ENCODE measurements at places on chromosomes 6 and 20. TPM values are rescaled to one million over a fixed set of nuclear protein-coding genes. Genes with fewer than 3 reads are reported as not detected.

GRCh38 chr20:62816031-62816883 is 593 bp upstream of the COL9A3 start:
- peaks cover 25% of the 10 kb centered on the region for H3K27me3 ChIP-seq

- H3K36me3 ChIP-seq = no peaks in the 10 kb centered on the region
- no peaks in the 10 kb centered on the region for H3K27me3 ChIP-seq
- H3K27ac ChIP-seq = no peak overlapping the region
- DNase-seq = no peak
Observed at GRCh38 chr6:34475238-34475682, 9.4 kb downstream of the PACSIN1 start.

DNA sequence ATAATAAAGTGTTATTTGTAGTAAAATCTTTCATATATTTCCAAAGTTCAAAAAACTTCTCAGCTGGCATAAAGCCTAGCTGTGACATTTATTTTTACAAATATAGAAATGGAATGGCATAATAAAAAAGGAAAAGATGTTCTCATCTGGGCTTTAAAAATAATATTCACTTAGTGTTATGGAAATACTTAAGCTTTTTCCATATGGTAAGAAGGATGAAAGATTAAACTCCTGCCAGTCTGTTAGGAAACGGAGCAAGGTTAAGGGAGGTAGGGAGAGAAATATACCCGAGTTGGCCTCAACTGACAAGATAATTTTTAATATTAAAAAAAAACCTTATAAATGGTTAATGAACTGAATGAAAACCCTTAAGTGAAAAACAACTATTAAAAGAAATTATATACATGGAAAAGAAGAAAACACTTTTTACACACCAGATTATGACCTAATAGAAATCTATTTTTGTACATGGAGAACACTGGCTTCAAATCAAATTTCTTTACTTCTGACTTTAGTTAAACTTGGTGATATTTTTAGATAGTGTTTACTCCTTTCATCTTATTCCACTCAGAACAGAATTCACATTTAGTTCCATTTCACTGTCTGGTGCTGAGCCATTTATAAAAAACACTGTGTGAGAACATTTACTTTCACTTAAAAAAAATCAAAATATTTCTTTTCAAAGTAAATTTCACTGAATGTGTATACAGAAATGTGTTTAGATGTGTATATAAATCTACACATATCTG is 137.0 kb downstream of the DST start:
- no peak overlapping the region for H3K4me3 ChIP-seq
- peaks cover 12% of the 10 kb centered on the region for H3K36me3 ChIP-seq
- peaks cover 12% of the 10 kb centered on the region for H3K4me1 ChIP-seq
- DNase-seq = no peak

DNA sequence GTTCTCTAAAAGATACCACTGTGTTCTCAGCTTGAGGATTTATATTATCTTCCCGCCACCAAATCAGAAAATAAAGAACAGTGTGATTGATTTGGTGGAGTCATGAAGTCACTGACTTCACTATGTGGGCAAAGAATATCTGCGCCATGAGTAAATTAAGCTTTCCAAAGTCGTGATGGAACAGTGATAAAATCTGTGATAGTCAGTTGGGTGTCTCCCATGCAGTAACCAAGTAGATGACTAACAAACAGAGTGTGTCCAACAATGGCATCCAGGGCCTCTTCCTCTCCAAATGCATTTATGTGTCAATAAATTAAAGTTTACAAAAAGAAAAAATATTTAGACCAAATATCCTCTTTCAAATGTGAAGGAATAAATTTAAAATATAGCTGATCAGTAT is 87.0 kb upstream of the DST start:
- no peak for DNase-seq
- H3K27ac ChIP-seq = no peak overlapping the region
- peaks cover 51% of the 10 kb centered on the region for H3K4me1 ChIP-seq

- no peak overlapping the region for H3K27ac ChIP-seq
- no peak for DNase-seq
- H3K36me3 ChIP-seq = no peaks in the 10 kb centered on the region
- no peaks in the 10 kb centered on the region for H3K27me3 ChIP-seq
Observed at GRCh38 chr6:134846865-134847264, 103.0 kb downstream of the ALDH8A1 start.

GRCh38 chr6:72037006-72037405 is 150.7 kb downstream of the RIMS1 start:
- no peaks in the 10 kb centered on the region for H3K27me3 ChIP-seq
- DNase-seq = no peak
- H3K36me3 ChIP-seq = no peaks in the 10 kb centered on the region
- H3K4me3 ChIP-seq = no peak overlapping the region
- H3K4me1 ChIP-seq = no peaks in the 10 kb centered on the region
- no peak overlapping the region for H3K27ac ChIP-seq

DNA sequence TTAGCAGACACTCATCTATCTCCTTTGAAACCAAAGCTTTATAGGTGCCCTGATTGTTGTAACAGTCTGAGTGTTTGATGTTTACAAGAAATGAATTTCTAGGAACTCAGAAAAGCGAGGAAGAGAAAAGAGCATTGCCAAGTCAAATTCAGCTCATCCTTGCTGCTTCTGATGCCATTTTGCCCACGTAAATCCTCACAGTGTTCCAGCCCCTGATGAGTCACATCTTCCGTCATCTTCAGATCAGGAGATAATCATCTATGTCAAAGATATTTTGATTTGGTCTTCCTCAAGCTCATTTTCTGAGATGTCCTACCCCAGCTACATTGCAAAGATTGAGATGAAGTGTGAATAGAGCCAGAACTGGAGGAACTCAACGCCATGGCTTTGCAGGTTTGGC is 426.2 kb downstream of the BMP2 start:
- no peaks in the 10 kb centered on the region for H3K27me3 ChIP-seq
- H3K27ac ChIP-seq = no peak overlapping the region
- no peak overlapping the region for H3K4me3 ChIP-seq

DNA sequence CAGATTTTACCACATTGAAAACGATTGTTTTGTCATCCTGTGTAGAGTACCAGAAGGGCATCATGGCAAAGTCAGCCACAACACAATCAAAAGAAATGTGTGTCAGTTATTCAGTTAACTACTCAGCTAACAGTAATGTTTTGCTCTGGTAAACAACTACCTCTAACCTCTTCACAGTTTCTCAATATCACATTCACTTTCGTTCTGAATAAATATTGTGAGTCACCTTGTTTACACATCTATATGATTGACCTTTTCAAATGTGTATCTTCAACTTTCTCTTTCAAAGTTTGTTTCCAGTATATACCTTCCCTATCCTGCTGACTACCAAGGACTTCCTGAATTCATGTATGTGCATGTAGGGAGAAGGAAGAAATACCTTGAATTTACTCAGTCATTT is 216.6 kb upstream of the UFL1 start:
- no peak overlapping the region for H3K27ac ChIP-seq
- H3K36me3 ChIP-seq = no peaks in the 10 kb centered on the region
- H3K4me3 ChIP-seq = no peak overlapping the region
- no peaks in the 10 kb centered on the region for H3K27me3 ChIP-seq
- DNase-seq = no peak

- H3K27ac ChIP-seq = no peak overlapping the region
- no peak for DNase-seq
- no peaks in the 10 kb centered on the region for H3K36me3 ChIP-seq
- no peaks in the 10 kb centered on the region for H3K4me1 ChIP-seq
- no peaks in the 10 kb centered on the region for H3K27me3 ChIP-seq
Observed at GRCh38 chr20:33009214-33010132, 2.0 kb downstream of the BPIFB2 start.

- DNase-seq = no peak
- H3K4me3 ChIP-seq = no peak overlapping the region
- H3K27ac ChIP-seq = no peak overlapping the region
- H3K27me3 ChIP-seq = no peaks in the 10 kb centered on the region
Observed at GRCh38 chr20:51064137-51064536, 41.2 kb upstream of the KCNG1 start.

GRCh38 chr20:10573273-10573950 is 100.4 kb downstream of the JAG1 start:
- H3K36me3 ChIP-seq = no peaks in the 10 kb centered on the region
- H3K4me1 ChIP-seq = peaks cover 14% of the 10 kb centered on the region
- H3K27ac ChIP-seq = peak overlapping the region; percentile 1
- no peaks in the 10 kb centered on the region for H3K27me3 ChIP-seq
- DNase-seq = no peak

GRCh38 chr6:385614-386013 is 5.9 kb upstream of the IRF4 start:
- DNase-seq = no peak
- no peaks in the 10 kb centered on the region for H3K27me3 ChIP-seq
- no peaks in the 10 kb centered on the region for H3K36me3 ChIP-seq
- H3K4me1 ChIP-seq = peaks cover under 1% of the 10 kb centered on the region
- H3K4me3 ChIP-seq = no peak overlapping the region

DNA sequence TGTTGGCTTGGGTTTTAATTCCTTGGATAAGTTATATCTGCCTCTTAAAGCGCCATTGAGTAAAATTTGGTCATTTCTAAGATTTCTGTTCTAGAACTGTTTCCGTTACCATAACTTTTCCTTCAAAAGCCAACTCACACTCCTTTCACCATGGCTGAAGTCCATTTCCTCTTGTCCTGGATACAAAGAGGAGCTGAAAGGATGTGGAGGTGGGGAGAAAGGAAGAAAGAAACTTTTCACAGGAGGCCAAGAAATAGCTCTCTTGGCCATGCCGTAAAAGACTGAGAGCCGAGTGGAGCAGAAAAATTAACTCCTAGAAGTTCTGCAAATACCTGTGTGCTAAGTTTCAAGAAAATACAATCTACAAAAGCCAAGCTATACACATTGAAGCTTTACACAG is 21.6 kb downstream of the GABBR1 start:
- H3K4me1 ChIP-seq = no peaks in the 10 kb centered on the region
- no peak overlapping the region for H3K27ac ChIP-seq
- H3K27me3 ChIP-seq = no peaks in the 10 kb centered on the region
- no peak for DNase-seq

KCNS1 gene
- not detected for total RNA-seq

BPIFB2 gene
- not detected for total RNA-seq

SYTL3 gene
- total RNA-seq = 1.3 TPM

SIRPG gene
- not detected for total RNA-seq

BCAS1 gene
- total RNA-seq = 2.1 TPM

NFATC2 gene
- 4.9 TPM for total RNA-seq

ACTL10 gene
- total RNA-seq = 4.0 TPM

MARCKS gene
- 68.5 TPM for total RNA-seq

TRIM40 gene
- total RNA-seq = not detected

Data from body of pancreas (tissue), 4 donors.